Activated CD4-positive, alpha-beta T cell treated with anti-CD3 and anti-CD28 coated beads, Interleukin-2, Interleukin-4, amounts not matched to agents 100 ng/mL and 50 ng/mL, durations not matched to agents 16 hours and 8 hours (primary cell): ENCODE measurements at places on chromosomes 12 and 14.

GRCh38 chr14:32259368-32260013, 56.4 kb upstream of the RNU6-8 start:
- peak; percentile 54 for DNase-seq

- no peak for DNase-seq
Observed at GRCh38 chr12:26118308-26118707, 6.5 kb downstream of the BHLHE41 start.

GRCh38 chr12:120039711-120040110, 50.7 kb downstream of the BICDL1 start:
- no peak for DNase-seq

- peak; percentile 68 for DNase-seq
Observed at GRCh38 chr14:20855652-20856291, 35.4 kb upstream of the RNASE3 start.

- DNase-seq: no peak
Observed at GRCh38 chr14:71119832-71120231, 212.6 kb downstream of the PCNX1 start.

GRCh38 chr12:67697967-67698366, 49.4 kb downstream of the DYRK2 start:
- DNase-seq: no peak

DNA sequence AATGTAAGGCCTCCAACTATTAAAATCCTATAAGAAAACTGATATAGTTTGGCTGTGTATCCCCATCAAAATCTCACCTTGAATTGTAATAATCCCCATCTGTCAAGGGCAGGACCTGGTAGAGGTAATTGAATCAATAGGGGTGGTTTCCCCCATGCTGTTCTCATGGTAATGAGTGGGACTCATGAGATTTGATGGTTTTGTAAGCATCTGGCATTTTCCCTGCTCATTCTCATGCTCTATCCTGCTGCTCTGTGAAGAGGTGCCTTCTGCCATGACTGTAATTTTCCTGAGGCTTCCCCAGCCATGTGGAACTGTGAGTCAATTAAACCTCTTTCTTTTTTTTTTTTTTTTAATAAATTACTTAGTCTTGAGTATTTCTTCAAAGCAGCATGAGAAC, 31.9 kb downstream of the TSPAN19 start:
- no peak for DNase-seq

GRCh38 chr14:54593860-54594259, 26.9 kb downstream of the SAMD4A start:
- no peak for DNase-seq

DNA sequence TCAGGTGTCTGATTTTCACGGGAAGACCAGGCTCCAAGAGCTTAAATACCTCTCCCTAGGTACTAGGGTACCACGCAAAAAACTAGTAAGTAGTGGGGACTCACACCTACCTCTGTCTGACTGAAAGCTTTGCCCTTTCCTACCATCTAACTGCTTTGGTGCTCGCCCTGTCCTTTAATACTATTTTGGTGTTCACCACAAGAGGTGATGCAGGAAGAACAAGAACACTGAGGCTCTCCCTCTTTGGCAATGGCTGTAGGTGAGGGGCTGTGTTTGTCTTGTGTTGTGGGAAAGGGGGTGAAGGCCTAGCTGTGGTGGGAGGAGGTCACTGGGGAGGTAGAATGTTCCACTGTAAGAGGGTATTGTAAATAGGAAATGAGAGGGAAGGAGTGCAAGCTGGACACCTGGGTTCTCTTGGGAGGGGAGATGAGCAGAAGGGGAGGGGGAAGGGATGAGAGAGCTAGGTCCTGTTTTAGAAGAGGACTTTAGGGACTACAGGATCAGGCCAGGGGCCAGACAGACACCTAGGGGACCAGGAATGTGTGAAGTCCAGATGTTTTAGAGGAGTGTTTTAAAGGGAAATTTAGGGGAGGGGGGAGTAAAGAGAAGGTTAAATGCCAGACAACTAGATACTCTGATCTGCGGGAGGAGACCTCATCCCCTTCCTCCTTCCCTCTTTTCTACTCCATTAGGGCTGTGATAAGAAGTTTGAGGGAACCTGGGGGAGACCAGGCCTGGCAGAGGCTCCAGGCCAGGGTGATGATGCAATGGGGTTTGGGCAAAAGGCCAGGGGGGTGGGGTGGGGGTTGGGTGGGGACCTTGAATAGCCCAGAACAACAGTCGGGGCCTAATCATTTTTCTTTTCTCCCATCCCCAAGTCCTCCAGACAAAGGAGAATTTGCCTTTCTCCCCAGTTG, 2.1 kb downstream of the ITGA5 start:
- no peak for DNase-seq

- no peak for DNase-seq
Observed at GRCh38 chr12:40382217-40382616, 157.4 kb downstream of the LRRK2 start.

- DNase-seq: no peak
Observed at GRCh38 chr14:72742118-72742837, 151.6 kb downstream of the DPF3 start.

DNA sequence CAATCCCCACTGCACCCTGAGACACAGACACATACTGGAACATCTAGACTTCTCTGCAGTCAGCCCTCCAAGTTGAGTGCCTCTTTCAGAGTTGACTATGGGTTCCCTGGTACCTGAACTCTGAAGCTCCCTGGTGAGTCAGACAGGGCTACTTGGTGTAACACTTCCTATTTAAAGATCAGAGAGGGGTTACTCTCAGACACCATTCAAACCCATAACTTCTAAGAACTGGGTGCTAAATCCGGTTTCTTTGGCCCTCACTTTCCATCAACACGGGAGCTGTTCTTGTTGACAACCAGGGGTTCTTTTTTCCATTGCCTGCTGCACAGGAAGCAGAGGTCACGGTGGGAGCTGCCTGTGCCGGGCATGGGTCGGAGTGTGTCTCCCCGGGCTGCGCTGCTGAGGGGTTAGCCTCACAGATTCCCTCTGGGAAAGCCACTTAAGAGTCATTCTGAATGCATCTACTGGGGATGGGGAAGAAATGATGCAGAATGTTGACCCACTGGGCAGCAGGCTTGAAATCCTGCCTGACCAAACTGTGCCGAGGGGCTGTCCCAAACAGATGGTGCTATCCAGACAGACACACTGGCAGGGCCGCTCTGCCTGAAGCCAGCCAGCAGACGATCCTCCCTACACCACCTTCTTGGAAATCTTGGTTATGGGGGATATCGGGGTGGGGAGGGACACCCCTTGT, 74.1 kb downstream of the PITPNM2 start:
- DNase-seq: peak; percentile 81

DNA sequence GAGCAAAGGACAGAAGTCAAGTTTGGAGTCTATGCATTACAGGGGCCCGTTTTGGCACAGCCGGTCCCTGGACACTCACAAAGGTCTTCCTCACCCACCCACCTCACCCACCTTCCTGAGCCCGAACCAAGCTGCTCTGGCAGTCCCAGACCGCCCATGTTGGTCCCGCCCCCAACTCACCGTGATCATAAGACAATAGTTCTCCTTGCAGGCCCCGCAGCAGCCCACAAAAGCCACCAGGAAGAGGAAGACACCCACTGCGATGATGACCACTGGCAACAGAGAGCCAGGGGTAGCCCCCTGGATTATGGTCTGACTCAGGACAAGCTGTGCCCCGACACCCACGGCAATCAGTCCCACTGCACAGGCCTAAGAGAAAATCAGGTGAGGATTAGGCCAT, 1.8 kb downstream of the CD63 start:
- no peak for DNase-seq

- DNase-seq: no peak
Observed at GRCh38 chr12:48854488-48854887, 2.5 kb upstream of the DDX23 start.

- no peak for DNase-seq
Observed at GRCh38 chr14:102189874-102190273, 50.2 kb downstream of the WDR20 start.

- DNase-seq: peak; percentile 8
Observed at GRCh38 chr14:59870277-59871165, at the start of gene RTN1. Gene RTN1, minus strand, starts transcription at chr14:59870776. Its CDS starts 146 bp downstream, at chr14:59870630.

- no peak for DNase-seq
Observed at GRCh38 chr12:52416795-52417194, 10.7 kb upstream of the KRT82 start.

DNA sequence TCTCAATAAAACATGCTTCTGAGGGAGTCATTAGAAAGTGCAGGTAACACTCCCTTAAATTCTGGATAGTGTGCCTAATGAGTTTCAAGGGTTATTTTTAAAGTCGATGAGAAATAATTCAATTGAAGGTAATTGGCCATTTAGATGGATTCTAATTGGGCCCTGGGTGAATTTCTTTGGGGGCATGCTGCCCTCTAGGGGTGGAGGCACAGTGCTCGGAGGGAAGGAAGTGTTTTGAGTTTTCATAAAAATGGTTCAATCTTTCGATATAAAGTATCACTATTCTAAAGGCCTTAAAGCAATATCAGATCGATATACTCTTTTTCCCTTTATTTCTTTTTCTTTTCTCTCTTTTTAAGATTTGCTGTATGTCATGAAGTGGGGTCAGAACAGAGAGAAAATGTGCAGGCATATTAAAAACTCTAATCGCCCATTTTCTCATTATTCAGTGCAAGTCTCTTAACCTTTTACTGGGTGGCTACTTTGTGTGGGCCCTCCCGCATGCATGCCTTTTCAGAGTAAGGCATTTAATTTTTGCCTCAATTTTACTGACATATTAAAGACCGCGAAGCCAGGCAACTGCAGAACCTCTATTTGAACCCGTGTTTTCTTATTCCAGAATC, 25.5 kb downstream of the NKX2-8 start:
- DNase-seq: peak; percentile 53

- no peak for DNase-seq
Observed at GRCh38 chr12:52032446-52032803, 18.8 kb upstream of the NR4A1 start.

DNA sequence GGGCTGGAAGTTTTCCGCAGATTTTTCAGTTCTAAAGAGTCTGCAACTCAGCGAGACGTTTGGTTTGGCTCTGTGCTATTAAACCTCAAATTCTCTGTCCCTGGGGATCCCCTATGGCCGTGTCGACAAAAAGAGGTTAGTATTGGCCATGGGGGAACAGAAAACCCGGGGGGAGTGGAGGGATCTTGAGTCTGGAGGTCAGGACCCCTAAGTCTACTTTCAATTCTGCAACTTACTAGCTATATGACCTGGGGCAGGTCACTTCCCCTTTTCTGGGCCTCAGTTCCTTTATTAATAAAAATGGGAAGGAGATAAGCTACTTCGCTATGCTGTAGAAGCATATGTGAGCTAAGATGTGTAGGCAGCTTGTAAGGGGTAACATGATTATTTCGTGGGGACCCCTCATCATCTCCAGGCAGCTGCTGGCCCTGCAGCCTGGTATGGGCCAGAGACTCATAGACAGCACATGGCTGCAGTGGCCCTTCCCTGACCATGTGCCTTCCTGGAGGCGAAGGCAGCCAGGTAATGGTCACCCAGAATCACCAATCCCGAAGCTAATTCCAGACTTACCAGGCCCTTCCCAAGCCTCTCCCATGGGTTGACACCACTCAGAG, 8.6 kb downstream of the ASB2 start:
- DNase-seq: no peak

GRCh38 chr14:57025456-57025855, 215.2 kb upstream of the OTX2 start:
- no peak for DNase-seq

GRCh38 chr12:95959107-95959506, 16.0 kb downstream of the AMDHD1 start:
- no peak for DNase-seq

DNA sequence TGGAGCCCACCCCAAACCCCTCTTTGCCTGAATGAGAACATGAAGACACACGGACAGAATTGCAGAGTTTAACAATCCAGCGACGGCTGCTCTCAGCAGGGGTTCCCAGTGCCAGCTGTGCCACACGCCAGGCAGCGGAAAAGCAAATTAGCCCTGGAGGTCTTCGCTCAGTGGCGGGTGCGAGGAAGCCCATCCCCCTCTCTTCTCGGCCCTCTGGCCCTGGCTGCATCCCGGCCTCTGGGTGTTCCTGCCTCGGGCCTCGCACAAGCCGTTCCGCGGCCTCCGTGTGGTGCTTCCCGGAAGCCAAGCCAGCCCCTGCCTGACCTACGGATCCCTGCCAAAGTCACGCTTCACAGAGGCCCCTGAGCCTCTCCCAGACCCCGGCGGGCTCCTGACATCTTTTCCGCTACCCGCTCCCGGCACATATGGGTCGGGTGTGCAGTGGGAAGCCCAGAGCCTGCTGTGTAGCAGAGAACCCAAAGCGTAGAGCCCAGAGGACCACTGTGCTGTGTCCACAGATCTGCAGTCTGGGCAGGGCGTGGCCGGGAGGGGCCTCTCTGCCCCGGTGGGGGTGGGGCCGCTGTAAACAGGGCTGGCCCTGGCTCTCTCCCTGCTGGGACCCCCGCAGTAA, 70.7 kb upstream of the GALNT9 start:
- DNase-seq: no peak

- DNase-seq: no peak
Observed at GRCh38 chr12:94812345-94812744, 162.0 kb upstream of the TMCC3 start.

DNA sequence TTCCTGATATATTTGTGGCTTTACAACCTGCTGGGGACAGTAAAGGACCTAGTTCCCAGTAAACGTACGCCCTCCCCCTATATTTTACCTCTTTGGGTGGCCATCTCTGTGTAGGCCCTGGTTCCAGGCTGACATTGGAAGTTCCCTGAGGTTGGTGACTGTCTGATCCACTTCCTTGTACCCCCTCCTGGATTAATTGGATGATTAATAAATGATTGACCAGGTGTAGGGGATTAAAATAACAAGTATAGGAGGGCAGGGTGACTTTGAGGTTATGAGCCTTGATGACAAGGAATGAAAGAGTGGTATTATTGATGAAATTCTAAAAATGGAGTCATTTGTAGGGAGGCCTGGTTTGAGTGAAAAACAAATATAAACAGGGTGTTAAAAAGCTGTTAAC, 9.6 kb downstream of the SUSD6 start:
- no peak for DNase-seq

DNA sequence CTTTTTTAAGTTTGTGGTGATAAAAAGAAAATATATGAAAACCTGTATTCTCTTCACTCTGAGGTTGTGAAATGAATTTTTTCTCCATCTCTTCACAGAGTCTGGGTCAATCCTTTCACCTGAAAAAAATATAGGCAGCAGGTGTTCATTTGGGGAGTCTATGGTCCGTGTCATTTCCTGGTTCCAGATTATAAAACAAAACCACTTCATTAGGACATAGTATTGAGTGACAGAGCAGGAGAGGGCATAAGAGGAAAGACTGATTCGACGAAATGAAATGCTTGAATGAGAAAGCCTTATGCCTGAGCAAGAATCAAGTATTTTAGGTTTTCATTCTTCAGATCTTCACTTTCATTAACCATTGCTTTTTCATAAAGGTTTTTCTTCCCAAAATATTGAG, 51.8 kb upstream of the NUAK1 start:
- DNase-seq: no peak

GRCh38 chr12:3145033-3145432, 67.9 kb downstream of the TSPAN9 start:
- DNase-seq: no peak

GRCh38 chr14:49303946-49304516, 282.1 kb downstream of the RPS29 start:
- no peak for DNase-seq
